Stimulated activated CD4-positive, alpha-beta T cell treated with anti-CD3 and anti-CD28 coated beads, Interleukin-4, amount 100 ng/mL, for 48 hours (primary cell): ENCODE measurements at places on chromosomes 7 and 10.

DNA sequence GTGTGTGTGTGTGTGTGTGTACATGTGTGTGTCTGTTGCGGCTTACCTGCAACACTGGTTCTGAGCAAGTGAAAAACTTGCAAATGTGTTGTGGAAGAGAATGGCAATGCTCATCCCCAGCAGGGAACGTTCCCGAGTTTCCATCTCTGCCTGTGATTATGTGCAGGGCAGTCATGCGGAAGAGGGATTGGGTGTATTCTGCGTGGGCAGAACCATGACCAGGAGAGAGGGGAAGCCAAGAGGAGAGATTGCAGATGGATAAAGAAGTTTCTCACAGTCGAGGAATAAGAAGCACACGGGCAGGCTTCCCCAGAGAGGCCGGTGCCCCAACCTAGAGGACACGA lies 99.9 kb downstream of the CTBP2 start:
- no peak for DNase-seq

DNA sequence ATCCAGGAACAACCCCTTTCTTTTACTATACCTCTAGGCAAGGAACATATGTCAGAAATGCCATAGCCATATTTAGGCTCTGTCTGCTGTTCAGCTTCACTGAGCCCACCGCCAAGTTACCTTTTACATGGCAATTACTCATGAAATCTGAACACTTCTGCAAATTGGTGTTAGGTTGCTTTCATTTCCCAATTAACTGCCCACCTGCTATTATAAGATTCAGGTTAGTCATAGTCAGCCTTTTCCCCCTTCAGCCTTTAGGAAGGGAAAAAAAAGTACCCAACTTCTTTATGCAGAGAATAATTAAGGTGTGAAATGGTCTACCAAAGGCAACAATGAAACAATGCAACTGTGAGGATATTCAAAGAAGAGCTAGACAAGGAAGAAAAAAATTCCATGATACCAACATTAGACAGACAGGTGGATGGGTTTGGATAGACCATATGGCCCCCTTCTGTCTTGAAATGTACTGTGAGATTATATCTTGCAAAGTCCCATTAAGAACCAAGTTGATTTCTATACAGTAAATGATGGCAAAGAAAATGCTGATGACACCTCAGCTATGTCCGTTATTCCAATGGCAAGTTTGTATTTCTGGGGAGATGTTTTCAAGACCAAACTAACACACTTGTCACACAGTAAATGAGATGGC lies 442.1 kb upstream of the NRP1 start:
- no peak for DNase-seq

DNA sequence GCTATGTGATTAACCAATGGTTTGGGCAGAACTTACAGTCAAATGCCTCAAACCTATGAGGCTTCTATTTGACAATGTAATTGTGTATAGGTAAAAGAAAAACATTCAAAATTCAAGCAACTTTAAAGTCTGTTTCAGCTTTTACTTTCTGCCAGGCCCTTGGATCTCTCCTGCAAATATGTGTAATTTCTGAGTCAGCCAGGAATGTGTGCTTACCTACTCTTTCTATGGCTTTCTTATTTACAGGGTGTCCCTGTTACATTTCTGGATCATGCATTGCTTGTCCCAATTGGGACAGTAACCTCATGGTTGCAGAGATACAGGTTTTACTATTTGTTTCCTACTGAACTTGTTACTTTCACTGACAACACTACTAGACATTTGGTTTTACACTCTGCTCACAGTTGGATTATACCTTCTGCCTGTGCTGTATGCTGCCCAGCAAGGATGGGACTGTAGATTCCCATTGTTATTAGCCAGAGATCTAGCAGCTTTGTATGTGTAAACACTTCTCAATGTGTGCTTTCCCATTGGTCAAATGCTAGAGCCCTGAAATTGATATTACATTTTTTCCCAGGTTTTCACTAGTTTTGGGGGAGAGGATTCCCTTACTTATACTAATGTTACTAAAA lies 355.3 kb downstream of the ARL4A start:
- DNase-seq = no peak

- DNase-seq = no peak
These were observed 119.7 kb upstream of the SEMA3A start for GRCh38 chr7:84314263-84314662.

GRCh38 chr7:67608806-67609205 lies 612.2 kb downstream of the TYW1 start:
- no peak for DNase-seq

- no peak for DNase-seq
These were observed 1.6 kb downstream of the PPP3CB start for GRCh38 chr10:73494213-73494612.

- no peak for DNase-seq
These were observed 38.2 kb downstream of the MDH2 start for GRCh38 chr7:76086070-76086469.
